Inflammatory macrophage treated with lipopolysaccharide for 4 hours (primary cell): ENCODE measurements at places on chromosomes 7 and 10.
A peak's percentile ranks its signal among the peaks of the same experiment; 100 is the strongest.

DNA sequence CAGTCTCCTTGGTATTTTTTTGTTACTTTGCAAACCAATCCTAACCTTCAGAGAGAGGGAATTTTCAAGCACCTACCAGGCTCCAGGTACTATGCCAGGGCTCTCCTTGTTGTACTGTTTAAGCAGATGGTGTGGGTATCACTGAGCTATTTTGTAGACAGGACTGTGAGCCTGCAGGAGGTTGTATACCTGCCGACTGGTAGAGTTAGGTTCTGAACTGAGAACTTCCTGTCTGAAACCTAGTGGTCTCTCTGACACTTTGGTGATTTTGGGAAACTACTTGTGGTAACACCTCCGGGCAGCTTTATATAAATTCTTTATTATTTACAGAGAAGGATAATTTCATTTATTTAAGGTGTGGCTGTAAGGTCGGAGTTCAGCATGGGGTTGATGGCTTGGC is 4.6 kb downstream of the ZNF853 start:
- no peak for DNase-seq

- no peak for DNase-seq
Measured at GRCh38 chr7:19964246-19964645, 190.8 kb upstream of the TMEM196 start.

DNA sequence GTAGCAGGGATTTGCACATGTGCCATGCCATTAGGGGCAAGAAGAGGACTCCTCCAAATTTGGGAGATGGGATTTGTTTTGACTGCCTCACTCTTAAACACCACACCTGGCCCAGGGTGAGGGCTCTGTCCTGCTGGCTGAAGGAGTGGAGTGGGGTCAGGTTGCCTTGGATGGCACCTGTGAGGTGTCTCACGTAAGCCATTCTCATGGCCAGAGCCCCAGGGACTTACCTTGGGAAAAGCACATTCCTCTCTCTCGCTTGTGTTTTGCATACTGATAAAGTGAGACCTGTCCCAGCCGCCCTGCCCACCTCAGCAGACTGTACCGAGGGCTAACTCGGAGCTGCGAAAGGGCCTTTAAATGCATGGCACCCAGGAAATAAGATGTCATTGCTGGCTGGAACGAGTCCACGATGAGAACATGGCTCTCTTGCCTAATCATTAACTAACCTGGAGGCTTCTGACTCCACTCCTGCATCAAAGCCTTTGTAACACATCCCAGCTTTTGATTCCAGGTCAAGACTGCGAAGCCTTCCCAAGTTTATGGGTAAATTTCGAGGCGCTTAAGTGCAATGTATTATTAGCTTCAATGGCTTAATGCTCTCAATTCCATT is 184.0 kb upstream of the RNF32 start:
- DNase-seq, result no peak

- peak; percentile 81 for DNase-seq
Measured at GRCh38 chr10:118850418-118851061, 95.8 kb upstream of the CACUL1 start.

DNA sequence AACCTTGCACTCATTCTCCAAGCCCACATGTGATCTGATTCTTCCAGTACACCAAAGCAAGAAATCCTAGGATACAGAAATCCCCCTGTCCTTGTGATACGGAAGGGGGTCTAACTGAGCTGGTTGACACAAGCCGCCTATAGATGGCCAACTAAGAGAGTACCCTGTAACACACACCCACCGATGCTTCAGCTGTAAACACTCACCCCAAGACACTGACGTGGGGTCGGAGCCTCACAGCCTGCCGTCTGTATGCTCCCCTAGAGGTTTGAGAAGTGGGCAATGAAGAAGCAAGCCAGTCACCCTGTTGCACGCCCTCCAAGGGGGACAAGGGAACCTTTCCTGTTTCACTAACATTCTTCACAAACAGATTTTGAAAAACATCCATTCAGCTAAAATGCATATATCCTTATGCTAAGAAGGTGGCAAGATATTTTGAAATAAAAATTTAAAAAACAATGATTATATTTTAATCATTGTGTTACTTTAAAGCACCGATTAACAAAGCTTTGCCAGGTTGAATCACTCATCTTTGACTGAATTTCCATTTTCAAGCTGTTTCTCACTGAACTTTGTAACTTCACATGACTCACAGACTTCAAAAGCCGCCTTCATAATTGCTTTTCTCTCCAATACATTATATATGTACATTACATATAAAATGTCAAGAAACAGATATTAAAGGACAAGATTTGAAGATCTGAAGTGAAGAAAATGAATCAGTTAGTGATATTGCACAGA is 329.3 kb downstream of the ARL4A start:
- DNase-seq, result no peak

DNA sequence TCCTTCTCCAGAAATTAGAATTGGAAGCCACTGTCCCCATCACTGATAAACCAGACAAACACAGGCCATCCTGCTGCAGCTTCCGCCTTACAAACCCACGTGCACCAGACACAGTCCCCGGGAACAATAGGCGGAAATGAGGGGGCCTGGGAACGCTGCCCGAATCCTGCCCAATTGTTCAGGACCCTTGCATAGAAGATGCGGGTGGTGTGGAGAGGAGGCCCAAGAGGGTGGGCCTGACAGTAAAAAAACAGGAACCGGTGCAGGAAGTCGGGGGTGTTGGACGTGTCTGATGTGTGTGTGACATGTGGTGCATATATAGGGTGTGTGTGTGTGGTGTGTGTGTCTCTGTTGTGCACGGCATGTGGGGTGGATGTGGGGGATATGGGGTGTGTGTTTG is 26.5 kb upstream of the CHST15 start:
- peak; percentile 59 for DNase-seq

- peak; percentile 78 for DNase-seq
Measured at GRCh38 chr7:117127585-117128168, 174.4 kb downstream of the ST7 start.

- DNase-seq, result peak; percentile 60
Measured at GRCh38 chr10:45607276-45607675, 65.3 kb downstream of the ZFAND4 start.

DNA sequence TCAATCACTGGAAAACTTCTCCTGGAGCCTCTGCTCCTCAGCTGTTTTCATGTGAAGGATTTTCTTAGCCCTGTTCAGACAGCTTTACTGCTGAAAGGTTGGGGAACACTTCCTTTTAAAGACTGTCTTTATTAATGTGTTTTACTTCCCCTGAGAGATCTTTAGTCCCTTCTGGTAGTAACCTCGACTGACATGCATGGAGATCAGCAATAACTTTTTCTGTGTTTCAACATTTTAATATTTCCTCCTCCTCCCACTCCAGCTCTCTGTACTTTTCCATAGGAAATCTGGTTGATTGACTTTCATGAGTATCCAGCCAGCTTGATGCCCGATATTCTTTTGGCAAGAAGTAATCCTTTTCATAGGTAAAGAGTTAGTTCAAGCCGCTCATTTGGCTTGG is 62.7 kb upstream of the STRIP2 start:
- DNase-seq, result peak; percentile 29

DNA sequence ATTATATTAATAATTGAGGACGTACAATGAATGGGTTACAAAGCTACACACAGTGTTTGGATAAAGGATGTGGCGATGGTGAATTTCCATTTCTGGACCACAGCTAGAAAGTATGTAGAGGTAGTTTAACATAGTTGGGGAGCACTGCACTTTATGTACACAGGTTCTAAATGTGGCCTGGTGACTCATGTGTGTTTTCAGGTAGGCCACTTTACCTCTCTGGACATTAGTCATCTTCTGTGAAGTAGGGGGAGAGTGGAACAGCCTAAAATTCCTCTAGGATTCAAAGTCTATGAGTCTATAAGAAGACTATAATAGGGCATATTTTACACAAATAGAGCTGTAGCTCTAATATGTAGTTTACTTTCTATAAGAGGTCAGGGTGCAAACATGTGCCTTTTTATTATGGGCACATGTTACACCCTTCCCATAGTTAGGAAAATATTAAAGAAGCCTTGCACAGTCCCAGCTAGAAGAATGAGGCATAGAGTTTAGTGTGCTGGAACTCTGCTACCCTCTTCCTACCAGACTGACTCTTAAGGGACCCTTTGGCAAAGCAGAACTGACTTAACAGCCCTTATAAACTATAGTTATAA is 594.9 kb downstream of the LRMDA start:
- DNase-seq, result no peak

DNA sequence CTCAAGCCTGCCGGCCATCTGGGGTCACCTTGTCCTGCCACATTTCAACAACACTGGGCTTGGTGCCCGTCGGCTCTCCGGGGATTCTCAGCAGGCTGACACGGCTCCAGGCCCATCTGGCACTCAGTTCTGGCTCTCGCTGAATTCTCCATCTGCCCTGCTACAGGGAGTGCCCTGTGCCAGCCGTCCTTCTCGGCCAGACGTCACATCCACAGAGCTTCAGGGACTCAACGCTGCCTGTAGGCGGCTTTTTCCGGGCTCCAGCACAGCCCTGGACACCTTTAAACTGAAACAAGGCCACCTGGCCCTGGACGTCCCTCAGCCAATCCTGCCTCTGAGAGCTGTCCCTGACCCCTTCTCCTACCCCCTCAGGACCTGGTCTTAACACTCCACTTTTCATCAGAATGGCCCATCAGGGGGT is 43.0 kb downstream of the TMEM130 start:
- no peak for DNase-seq

GRCh38 chr7:140144821-140145220 is 32.0 kb downstream of the KDM7A start:
- no peak for DNase-seq

DNA sequence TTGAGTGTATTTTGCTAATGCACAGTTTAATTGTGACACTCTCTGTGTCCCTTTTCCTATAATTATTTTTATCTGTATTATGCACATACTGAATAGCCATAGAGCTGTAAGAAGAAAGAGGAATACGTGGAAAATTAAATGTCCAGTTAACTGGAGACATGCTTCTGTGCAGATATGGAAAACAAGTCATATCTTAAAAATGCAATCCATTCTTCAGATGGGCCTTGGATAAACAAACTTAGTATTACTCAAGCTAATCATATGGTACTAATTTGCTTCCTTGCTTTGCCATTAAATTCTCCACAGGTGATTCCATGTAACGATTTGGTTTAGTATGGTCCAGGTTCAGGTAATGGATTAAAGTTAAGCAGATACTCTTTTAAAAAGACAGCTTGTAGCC is 201.2 kb upstream of the CELF2 start:
- DNase-seq, result no peak

DNA sequence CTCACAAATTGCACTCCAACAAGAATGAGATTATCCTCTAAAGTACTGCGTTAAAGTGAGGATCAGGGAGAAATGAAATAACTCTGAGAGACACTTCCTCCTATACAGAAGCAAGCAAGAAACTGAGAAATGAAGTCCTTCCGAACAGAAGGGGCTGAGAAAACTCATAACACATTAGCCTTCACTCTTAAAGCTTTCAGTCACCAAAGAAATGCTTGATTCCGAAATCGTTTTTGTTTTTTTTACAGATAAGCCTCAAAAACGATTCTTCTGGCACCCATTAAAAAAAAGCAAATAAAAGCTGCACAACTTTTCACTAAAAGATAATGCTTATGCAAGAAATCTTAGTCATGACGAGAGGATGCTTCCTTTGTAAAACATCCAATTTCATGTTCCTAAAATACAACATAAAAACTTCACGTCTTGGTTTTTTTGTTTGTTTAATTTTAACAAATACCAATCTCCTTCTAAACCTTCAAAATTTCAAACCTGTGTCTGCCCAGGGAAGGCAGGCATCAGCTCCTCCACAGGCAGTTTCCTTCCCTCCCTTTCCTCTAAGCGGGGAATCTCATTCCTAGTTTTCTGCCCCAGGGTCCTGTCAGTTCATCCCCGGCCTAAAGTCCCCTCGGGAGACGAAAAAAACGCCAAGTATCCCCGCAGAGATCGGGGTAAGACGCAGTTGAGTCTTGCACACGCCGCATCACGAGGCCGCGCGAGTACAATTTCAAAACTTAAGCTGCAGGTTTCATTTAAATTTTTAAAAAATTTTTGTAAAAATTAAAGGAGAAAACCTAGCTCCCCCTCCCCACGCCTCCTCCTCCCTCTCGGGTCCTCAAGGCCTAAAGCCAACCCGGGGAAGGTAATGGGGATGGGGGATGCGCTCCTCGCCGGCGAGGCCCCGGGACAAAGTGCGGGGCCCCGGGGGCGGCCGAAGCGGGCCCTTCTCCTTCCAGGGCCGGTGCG is 1.1 kb downstream of the BAZ1B start:
- DNase-seq, result peak; percentile 14

DNA sequence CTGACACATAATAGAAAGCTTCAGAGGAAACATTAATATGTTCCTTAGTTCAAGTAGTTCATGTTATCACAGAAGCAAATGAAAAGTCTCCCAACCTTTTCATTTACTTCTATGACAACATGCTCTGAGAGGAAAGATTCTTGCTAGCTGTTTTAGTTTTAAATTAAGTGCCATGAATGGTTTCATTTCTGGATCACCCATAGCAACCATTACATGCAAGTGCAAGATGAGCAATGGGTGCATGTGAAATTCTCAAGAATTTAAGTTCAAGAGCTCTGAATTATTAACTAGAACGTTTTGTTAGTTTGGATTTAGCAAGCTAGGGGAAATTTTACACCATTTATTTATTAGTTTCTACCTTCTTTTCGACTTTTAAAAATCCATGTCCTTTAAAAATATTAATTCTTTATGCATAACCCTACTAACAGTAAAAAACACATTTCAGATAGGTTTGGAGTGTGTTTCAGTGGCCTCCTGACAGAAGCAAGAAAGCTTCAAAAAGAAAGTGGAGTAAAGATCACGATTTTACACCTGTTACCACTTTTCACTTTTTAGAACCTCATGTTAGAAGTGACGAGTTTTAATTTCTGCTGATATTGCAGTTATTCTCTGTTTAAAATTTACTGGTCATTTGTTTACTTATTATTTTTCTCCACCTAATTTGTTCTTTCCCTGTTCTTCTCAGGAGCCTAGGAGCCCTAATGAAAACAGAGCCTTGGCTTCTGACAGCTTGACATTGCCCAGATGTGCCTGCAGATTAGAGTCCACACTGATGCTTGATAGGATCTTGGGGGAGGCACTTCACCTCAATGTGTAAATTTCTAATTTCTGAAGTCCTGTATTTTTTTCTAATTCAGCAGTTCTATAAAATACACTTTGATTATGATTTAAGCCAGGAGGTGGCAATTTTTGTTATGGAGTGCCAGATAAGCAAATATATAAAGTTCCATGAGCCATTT is 995.3 kb upstream of the PHF14 start:
- no peak for DNase-seq

GRCh38 chr7:1847260-1848001 is 177.4 kb downstream of the ELFN1 start:
- no peak for DNase-seq

DNA sequence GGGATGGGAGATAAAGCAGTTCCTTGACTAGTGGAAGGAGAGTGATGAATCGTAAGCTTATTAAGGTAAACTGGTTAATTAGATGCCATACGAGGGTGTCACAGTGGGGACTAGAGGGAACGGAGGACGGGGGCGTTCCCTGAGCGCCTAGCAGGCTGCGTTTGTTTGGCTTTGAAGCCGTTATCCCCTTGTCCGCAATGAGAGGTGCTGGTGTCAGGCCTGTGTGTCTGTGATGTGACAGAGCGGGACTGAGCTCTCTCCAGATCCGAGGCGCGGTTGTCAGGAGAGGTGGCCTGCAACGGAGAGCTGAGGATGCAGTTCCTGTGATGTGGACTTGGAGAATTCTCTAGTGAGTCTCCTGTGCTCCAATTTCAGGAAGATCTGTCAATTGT is 60.0 kb upstream of the PRPS1L1 start:
- no peak for DNase-seq
